ENCODE measurements at places on chromosomes 1 and 21.

GRCh38 chr1:61742620-61743430 is 545 bp downstream of the PATJ start:
- peak; percentile 35 for DNase-seq

GRCh38 chr1:108036796-108037562 is 72.0 kb upstream of the VAV3 start:
- no peak for DNase-seq

DNA sequence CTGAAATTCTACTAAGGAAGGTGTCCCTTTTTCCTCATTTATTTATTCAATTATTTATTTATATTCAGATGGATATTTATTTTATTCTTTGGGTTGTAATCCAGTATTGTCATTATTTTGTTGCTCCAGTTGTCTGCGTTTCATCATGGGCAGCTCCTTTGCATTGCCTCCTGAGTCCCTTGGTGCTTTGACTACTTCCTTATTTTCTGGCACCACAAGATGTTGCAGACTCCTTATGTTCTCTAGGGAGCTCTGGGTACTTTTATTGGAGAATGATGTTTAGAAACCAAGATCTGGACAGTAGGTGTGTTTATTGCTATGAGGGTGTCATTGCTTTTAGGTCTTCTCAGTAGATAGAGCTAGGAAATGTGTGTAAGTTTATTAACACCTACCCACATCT is 59.9 kb upstream of the ERRFI1 start:
- no peak for DNase-seq

GRCh38 chr21:38504066-38504465 is 5.8 kb upstream of the ERG start:
- no peak for DNase-seq

GRCh38 chr1:114320586-114320985 is 166.9 kb upstream of the SYT6 start:
- DNase-seq: no peak

DNA sequence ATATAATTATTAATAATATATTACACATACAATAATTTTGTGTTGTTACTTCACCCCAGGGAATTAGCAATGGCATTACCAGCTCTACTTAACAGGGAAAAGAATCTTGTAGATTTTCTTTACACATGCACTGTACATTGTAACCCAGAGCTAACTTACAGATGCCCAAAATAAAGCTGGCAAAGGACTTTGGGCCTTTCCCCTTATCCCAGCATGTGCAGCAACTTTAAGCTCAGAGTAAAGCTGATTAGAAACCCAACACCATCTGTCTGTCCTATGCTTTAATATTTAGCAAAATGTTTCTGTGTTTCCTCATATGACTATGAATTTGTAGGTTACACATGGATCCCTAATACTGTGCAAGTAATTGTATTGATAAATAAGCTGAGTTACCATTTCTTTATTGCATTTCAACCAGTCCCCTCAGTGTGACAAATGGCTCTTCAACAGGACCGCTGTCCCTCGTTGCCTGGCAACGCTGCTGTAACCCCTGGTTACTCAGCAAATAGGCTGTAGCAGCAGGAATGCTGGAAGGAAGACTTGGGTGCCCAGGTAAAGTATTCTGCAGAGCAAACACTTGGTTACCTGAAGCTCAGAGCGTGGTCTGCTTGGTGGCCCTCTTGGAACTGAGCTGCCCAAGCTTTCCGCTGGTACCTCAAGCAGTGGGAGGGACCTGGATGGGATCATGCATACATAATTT is at the start of gene USH2A:
Gene USH2A (minus strand): TSS at position 628 of the 700 bp plus-strand sequence. CDS start 1,112 bp downstream, outside the sequence.
- peak; percentile 57 for DNase-seq

DNA sequence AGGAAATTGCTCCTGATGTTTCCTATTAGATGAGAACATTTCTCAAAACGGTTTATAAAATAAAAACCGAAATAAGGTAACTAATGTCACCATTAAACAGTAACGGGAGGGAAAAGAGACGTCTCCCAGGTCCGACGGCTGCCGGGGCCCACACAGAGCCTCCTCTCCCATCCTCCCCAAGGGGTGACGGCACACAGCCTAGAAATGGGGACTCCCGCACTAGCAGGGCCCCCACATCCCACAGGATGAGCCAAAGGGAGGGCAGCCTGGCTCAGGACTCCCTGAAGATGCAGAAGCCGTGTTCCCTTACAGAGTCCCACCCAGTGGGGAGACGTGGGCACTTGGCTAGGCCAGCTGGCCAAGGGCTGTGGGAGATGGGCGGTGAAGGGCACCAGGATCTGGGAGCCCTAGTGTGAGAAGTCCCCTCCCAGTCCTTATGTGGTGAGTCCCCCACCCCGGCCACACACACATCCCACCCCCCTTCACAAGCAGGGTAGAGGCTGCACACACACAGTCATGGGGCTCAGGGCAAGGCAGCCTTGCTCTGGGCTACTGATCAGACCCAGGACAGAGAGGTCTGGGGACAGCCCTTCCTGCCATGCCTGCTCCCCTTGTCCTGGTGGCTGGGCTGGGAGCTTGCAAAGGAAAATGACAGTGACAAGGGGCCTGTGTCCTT is 3.3 kb downstream of the KRTAP10-3 start:
- DNase-seq: no peak

GRCh38 chr1:186615332-186615731 is 64.9 kb downstream of the PTGS2 start:
- DNase-seq: no peak

DNA sequence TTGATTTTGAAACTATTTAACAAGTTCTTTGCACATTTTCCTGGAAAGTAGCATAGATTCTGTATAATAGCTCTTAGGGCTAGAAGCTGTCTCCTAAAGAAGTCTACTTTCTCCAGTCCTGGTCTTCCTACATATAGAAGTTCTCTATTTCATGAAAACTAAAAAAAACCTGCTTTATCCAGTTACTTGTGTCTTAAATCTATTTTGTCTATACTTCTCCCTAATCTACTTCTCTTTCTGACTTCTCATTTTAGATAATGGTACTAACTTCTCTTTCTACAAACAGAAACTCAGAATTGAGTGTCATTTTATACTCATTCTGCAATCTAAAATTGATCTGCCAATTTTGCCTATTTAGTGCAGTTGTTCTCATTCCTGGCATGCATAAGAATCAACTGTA is 28.7 kb downstream of the PDE4B start:
- no peak for DNase-seq

- no peak for DNase-seq
Measured at GRCh38 chr21:42301371-42302075, 13.7 kb downstream of the TFF3 start.

GRCh38 chr1:85943945-85944344 is 212.6 kb downstream of the COL24A1 start:
- no peak for DNase-seq

DNA sequence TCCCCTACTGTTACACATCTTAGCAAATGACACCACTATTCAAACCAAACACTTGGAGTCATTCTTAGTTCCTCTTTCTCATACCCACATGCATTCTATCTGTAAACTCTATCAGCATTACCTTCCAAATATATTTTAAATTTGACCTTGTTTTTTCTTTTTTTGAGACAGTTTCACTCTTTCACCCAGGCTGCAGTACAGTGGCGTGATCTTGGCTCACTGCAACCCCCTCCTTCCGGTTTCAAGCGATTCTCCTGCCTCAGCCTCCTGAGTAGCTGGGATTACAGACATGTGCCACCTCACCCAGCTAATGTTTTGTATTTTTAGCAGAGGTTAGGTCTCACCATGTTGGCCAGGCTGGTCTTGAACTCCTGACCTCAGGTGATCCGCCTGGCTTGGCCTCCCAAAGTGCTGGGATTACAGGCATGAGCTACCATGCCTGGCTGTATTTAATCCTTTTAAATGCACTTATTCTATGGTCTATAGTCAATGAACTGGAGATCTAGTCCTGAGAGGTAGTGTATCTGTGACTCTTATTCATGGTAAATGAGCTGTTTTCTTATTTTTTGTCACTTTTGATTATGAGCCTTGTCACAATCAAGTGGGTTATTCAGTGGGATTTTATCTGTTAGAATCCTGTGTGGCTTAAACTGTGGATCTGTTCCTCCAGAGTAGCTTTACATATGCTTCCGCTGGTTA is 73.1 kb downstream of the GATAD2B start:
- DNase-seq: no peak

- DNase-seq: no peak
Measured at GRCh38 chr1:191034132-191034531, 556.5 kb upstream of the BRINP3 start.

DNA sequence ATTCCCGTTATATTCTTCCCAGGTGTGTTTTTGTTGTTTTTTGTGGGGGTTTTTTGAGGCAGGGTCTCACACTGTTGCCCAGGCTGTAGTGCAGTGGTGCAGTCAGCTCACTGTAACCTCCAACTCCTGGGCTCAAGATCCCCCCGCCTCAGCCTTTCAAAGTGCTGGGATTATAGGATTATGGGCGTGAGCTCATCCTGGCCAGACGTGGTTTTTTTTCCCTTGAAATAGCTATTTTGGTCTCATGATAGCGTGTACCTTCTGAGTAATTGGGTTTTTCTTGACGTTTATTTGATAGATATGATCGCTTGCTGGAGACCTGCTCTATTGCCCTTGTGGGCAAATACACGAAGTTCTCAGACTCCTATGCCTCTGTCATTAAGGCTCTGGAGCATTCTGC is 17.6 kb downstream of the CTPS1 start:
- no peak for DNase-seq

All from H9 (cell line).